ENCODE measurements at places on chromosomes 3 and 15.

- DNase-seq: no peak
Measured at GRCh38 chr15:59307165-59307537, 65.5 kb downstream of the MYO1E start.

DNA sequence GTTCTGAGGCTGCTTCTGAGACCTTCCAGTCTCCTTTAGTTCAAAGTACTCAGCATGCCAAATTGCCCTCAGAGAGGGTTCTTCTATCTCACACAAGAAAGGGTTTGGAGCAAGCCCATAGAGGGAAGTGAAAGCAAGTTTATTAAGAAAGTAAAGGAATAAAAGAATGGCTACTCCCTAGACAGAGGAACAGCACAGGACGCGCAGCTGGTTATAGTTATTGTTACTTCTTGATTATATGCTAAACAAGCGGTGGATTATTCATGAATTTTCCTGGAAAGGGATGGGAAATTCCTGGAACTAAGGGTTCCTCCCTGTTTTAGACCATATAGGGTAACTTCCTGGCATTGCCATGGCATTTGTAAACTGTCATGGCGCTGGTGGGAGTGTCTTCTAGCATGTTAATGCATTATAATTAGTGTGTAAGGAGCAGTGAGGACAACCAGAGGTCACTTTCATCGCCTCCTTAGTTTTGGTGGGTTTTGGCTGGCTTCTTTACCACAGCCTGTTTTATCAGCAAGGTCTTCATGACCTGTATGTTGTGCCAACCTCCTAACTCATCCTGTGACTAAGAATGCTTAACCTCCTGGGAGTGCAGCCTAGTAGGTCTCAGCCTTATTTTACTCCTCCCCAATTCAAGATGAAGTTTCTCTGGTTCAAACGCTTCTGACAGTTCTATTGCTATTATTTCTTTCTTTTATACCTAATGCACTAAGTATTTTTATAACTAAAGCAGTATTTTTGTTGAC, 26.3 kb downstream of the SCN11A start:
- no peak for DNase-seq

DNA sequence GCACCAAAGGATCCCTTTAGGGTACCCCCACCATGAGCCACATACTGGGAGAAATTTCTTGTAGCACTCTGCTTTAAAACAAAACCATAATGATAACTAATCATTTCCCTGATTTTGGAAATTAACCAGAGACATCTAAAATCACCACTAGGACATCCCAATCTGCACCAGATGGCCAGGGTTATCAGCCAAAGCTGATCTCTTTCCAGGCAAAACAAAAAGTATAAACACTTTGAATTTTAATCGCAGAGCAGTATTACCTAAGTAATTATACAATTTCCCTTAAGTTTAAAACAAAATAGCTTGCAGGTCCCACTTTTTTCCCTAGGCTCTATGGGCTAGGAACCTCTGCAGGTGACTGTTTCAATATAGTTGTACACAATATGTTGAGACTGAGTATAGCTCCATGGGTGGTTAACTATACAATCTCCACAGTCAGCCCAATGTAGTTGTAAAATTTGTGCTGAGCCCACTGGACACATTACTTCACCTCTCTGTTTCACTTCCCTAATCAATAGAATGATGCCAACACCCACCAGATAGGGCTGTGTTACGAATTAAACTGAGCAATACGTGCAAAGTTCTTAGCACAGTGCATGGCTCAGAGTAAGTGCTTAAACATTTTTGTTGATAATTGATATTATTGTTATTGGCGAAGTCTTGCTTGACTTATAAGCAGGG, 629 bp upstream of the NOX5 start:
- no peak for DNase-seq

- no peak for DNase-seq
Measured at GRCh38 chr3:151644020-151644620, 89.6 kb upstream of the AADACL2 start.

- no peak for DNase-seq
Measured at GRCh38 chr3:35651851-35652250, 12.5 kb downstream of the ARPP21 start.

DNA sequence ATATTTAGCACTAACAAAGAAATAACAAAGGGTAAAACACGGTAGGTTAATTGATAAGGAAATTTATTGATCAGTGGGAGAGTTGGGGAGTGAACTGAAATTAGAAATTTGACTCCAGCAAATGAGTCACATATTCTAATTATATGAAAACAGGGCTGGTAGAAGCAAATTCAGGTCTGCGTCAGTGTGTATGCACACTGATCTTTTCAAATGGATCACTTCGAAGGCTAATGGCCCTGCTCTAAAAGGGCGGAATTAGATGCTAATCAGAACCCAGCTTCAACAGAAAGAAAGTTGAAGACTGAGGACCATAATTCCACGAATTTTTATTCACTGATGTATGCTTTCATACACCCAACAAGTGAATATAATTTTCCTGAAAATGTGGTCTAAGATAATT, 762.4 kb upstream of the DPPA4 start:
- DNase-seq: no peak

GRCh38 chr3:170418422-170419398, at the start of gene CLDN11:
TSS of gene CLDN11 (plus strand) at chr3:170418868. CDS start at chr3:170419067, 199 bp downstream.
- no peak for DNase-seq

DNA sequence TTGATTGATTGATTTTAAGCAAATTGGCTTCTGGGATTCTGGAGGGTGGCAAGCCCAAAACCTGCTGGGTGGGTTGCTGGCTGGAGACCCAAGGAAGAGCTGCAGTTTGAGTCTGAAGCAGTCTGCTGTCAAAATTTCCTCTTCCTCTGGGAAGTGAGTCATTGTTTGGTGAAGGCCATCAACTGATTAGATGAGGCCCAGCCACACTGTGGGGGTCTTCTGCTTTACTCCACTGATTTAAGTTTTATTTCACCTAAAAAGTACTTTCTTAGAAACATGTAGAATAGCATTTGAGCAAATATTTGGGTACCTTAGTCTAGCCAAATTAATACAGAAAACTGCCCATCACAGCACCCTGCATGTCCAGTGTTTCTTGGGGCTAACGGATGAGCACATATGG, 33.8 kb downstream of the FAH start:
- no peak for DNase-seq

DNA sequence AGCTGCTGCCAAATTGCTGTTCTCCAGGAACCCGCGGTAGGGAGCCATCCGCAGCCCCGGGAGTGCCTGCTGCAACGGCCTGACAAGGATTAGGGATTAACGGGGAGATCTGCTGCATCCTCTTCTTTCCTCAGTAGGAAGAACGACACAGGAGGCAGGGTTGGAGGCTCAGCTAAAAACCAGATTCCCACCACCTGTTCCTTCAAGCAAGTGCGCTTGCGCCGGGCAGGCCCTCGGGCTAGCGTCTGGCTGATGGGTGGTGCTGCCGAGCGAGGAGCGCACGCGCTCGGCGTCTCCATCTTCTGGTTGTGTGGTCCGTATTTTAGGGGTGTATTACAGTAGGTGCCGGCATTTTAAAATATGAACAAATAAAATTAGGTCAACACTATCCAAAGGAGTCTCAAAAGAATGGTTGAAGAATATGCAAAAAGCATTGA, 25.4 kb upstream of the SLC25A26 start:
- DNase-seq: peak; percentile 8

GRCh38 chr3:141259821-141260629, 28.4 kb downstream of the PXYLP1 start:
- DNase-seq: no peak

GRCh38 chr3:101454629-101455028, 58.4 kb downstream of the SENP7 start:
- no peak for DNase-seq

DNA sequence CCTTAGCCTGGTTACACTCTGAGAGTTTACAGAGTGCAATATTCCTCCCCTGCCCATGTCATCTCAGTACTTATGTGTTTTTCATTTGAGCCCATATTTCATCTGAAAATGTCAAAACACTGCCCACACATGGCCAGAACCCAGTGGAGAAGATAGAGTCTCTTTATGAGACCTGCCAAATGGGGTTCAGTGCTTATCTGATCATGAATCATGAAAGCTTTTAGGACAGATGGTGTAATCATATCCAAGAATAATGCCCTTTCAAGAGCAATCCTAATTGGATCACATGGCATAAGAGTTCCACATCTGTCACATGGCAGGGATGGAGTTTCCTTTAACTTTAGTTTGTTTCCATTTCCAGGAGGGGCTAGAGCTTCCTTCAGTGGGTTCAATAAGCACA, 77.2 kb upstream of the AGBL1 start:
- DNase-seq: no peak

DNA sequence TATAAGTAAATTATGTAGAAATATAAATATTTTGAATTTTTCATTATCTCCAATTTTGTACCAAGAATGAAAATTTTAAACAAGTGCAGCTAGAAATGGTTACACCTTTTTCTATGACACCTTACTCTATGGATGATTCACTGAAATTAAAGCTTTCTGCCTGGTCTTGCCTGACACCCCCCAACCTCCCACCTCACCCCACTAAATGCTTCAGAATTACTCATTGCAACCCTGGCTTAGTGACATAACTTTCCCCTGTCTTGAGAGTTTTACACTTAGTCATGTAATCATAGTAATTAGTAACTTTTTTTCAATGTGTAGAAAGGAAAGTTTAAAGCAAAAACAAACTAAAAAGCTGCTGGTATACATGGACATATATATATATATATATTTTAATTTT, 42.0 kb upstream of the MEIS2 start:
- DNase-seq: no peak

DNA sequence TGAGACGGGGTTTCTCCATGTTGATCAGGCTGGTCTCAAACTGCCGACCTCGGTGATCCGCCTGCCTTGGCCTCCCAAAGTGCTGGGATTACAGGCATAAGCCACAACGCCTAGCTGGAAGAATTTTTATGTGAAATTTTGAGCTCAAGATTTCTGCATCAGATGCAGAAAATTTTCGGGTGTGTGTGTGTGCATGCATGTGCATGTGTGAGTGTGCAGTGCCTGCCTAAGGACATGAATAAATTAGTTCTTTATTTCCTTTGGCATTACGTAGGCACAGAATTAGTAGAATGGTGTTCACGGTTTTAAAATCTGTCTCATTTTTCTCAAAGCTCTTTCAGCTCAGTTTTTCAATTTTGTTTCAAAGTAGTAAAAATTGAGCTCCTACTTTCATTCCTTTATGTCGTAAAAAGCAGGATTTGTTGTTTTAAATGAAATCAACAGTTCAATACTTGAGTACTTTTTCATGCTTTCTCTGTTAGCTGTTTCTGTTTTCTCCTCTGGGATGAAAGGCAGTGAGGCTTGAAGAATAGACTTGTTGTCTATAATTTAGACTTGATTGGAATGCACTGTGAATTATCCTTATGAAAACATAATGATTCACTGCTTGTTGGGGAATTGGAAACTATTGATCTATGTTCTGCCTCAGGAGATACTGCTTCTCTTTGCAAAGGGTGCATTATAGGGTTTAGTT, 23.3 kb upstream of the RAB11A start:
- no peak for DNase-seq

DNA sequence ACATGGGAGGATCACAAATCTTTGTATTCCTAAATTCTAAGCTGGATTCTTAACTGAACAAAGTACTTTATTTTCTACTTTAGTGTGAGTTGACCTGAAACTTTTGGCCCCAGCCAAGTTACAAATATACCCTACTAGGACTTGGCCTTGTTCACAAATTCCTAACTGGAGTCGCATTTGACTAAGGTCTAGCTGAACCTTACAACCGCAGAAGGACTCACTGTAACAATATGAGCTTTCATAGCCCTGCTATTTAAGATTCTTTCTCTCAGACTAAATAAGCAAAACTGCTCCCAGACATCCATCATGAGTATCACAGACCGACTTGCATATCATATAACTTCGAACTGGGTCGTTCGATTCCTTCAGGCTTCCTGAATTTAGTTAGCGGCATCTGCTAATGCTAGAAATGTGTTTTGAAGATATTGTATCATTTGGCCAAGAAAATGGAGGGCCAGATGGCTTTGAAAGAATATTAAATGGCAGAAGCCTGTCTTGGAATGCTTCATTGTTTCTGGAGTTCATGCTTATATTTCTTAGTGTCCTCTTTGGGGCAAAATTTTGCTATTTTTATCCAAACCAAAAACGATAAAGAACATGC, 28.4 kb upstream of the ADAMTS9 start:
- DNase-seq: no peak

- DNase-seq: no peak
Measured at GRCh38 chr3:7423036-7423435, 562.1 kb downstream of the GRM7 start.

- DNase-seq: no peak
Measured at GRCh38 chr3:139647866-139648435, 29.8 kb downstream of the NMNAT3 start.

GRCh38 chr3:22885039-22885438, 318.1 kb upstream of the UBE2E2 start:
- DNase-seq: no peak

GRCh38 chr15:29570948-29571791, 251.1 kb downstream of the TJP1 start:
- DNase-seq: no peak

DNA sequence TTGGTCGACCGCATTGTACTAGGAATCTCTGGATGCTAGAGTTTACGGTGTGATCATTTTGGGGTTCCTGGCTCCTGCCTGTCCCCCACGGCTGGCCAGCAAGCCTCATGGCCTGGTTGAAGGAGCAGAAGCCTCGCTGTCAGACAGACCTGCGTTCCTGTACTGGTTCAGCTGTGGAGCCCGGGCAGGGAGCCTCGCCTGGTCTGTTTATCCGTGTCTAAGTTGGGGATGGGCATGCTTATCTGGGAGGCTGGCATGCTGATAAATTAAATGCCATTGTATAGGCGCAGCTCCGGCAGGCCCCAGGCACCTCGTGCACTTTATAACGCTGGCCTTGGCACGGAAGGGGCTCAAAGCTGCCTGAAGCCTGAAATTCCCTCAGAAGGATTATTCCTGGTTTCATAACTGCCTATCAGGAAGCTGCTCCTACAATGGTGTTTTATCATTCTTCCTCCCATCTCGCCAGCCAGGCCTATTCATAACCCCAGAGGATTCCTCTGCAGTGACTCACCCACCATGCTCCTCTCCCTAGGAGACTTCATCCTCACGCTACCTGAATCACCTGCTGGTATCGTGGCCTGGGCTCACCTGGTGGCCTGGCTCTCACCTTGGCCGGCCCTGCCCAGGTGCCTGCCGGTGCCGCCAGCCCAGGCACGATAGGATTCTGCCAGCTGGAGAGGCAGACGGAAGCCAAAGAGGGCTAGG, 110.9 kb downstream of the ASB7 start:
- no peak for DNase-seq

DNA sequence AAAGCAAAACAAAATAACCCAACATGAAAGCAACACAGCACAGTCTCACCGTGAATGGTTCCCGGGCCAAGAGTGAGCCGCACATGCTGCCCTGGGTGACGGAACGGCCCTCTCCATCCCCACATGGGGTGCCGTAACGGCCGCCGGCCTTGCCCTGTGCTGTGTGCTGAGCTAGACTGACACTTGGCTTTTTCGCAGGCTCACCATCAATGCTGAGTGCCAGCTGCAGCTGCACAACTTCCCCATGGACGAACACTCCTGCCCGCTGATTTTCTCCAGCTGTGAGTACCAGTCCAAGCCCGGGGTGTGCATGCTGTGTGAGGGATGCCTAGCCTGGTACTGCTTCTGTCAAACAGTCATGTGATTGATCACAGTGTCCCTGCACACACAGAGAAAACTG, 357.6 kb downstream of the GABRG3 start:
- no peak for DNase-seq

Measured in stimulated activated CD4-positive, alpha-beta T cell treated with anti-CD3 and anti-CD28 coated beads, Interleukin-4, amount 100 ng/mL, for 24 hours (primary cell).